ENCODE measurements at places on chromosomes 5 and 9.

DNA sequence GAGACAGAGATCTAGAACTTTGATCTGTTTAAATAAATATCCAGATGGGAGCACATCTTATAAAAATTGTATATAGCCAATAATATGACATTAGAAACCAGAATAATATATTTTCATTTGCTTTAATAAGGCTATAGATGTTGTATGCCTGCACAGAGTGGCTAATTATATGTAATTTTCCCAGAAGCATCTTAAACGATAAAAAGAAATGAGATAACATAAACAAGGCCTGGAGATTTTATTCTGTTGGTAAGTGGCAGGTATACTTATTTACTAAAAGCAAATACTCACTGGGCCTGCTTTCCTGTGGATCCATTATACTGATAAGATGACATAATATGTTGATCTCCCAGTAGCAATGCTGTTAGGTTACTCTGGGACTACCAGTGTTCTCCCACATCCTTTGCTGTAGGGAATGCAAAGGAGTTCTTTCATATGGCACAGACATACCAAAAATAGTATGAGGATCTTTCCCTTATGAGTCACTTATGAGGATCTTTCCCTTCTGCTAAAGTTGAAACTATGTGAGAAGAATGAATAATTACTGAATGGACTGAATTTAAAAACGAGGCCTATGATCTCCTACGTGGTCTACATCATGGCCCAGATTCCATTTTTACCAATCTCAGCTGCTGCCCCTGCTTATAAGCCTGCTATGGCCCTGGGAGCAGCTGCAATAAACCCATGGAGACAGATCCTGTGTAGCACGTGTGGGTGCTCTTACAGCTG lies 112.1 kb downstream of the NUDT12 start:
- DNase-seq, result no peak

GRCh38 chr5:138651058-138651766 lies 76.0 kb upstream of the HSPA9 start:
- no peak for DNase-seq

GRCh38 chr5:108822211-108822947 lies 74.7 kb downstream of the FER start:
- DNase-seq, result no peak

DNA sequence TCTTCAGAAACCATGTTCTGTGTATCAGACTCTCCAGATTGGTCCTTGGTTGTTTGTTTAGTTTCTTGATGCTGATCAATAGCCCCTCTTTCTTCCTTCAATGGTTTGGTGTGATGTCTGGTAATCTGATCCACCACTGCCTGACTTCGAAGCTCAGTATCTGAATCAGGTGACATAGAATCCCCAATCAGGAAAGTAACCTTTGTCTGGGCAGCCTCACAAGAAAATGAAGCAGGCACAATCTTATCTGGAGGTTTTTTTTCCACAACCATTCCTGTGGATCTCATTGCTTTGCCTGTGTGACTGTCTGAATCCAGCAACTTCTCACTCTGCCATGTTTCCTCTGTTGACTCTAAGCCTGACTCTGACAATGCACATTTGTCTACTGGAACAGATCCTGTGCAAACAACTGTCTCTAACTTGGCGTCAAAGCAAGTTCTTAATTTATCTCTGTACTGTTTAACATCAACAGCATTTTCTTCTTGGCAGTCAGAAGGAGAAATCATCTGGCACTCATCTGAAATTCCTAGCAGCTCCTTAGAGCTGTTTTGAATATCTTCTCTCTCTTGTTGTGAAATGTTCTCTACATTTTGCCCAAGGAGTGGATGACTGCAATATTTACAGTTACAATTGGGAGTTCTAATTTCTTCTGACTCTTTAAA lies 37.1 kb upstream of the RAPGEF6 start:
- DNase-seq, result no peak

GRCh38 chr5:52607227-52607824 lies 180.4 kb upstream of the ITGA1 start:
- no peak for DNase-seq

- no peak for DNase-seq
These were observed 217.2 kb upstream of the DAPK1 start for GRCh38 chr9:87280421-87280820.

DNA sequence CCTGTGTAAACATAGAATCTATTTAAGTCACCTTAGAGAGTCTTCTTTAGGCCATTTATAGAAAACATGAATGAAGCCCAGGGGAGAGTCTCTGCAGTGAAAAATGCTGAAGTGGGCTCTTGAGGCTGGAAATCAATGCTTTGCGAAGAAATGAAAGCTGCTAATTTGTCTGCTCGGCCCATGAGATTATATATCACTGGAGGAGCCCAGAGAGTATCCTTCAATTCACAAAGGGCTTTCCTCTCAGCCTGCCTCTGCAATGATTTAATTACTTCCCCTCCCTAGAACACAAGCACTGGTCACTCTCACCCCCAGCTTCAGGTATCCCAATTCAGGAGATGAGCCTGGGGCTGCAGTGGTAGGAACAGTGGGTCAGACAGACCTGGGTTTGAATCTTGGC lies 8.2 kb upstream of the DRD1 start:
- no peak for DNase-seq

GRCh38 chr5:159878988-159879471 lies 37.3 kb upstream of the ADRA1B start:
- no peak for DNase-seq

DNA sequence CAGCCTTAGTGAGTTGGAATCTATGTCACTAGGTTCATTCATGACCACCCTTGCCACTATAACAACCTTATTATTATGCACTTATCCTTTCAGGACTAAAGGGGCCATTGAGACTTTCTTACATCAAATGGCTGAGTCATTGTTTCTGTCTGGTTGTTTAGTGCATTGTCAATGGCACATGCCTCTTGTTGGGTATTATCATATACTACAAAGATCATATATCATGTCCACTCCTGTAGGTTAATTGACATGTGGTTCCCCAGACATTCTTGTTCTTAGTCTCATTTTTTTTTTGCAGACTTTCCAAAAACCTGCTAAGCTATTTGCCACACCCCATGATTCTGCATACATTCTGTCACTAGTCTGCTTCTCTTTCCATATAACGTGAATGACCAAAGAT lies 66.7 kb upstream of the PRDM9 start:
- no peak for DNase-seq

GRCh38 chr5:135207866-135208265 lies 173.8 kb upstream of the PITX1 start:
- DNase-seq, result no peak

GRCh38 chr5:121967187-121967586 lies 5.4 kb downstream of the SRFBP1 start:
- DNase-seq, result no peak

DNA sequence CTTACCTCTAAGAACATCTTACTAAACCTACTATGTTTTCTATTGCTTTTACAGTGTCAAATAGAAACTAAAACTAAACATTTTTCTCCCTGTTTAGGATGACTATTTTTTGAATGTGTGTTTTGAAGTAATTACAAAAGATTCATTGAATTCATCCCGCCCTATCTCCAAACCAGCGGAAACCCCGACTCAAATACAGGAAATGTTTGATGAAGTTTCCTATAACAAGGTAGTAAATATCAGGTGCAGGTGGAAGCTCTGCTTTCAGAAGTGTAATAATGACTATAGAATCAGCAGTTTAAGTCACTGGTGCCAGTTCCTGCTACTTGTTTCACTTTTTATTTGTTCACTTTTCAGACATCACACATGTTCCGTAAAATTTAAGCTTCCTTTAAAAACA lies 20.0 kb downstream of the ERAP2 start:
- peak; percentile 27 for DNase-seq

DNA sequence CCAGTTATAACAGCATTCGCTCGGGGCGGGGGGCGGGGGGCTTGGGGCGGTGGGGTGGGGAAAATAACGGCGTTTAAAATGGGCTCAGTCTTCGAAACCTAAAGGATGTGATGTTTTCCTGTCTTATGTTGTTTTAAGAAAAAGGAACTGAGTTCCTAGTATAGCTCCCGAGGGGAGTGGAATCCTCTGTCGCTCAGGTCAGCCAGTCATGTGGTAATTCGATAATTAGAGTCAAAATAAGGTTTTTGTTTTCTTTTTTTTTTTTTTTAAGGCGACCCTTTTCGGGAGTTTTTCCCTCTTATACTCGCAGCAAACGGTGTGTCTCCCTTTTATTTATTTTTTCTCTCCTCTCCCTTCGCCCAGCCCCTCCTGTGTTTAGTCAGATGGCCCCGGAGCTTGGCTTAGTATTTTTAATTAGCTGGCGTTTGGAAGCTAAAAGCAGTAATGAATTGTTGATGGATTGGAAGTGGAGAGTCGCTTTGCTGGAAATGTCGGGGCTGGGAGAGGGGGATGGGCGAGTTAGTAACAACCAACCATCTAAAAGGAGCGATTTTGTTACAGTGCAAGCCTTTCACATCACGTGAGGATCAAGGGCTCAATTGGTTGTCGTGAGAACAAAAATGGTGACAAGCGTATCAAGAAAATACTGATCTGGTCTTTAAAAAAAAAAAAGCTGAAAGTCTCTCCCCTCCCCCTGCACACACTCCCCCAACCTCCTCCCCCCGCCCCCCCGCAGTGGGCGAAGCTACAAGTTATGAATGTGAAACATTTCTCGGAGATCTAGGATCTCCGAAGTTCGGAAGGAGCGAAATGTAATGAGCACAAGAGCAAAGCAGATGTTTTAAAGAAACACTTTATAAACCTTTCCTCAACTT lies 714 bp upstream of the ZNF608 start:
- no peak for DNase-seq

GRCh38 chr5:10626473-10627013 lies 62.7 kb downstream of the ANKRD33B start:
- DNase-seq, result no peak

DNA sequence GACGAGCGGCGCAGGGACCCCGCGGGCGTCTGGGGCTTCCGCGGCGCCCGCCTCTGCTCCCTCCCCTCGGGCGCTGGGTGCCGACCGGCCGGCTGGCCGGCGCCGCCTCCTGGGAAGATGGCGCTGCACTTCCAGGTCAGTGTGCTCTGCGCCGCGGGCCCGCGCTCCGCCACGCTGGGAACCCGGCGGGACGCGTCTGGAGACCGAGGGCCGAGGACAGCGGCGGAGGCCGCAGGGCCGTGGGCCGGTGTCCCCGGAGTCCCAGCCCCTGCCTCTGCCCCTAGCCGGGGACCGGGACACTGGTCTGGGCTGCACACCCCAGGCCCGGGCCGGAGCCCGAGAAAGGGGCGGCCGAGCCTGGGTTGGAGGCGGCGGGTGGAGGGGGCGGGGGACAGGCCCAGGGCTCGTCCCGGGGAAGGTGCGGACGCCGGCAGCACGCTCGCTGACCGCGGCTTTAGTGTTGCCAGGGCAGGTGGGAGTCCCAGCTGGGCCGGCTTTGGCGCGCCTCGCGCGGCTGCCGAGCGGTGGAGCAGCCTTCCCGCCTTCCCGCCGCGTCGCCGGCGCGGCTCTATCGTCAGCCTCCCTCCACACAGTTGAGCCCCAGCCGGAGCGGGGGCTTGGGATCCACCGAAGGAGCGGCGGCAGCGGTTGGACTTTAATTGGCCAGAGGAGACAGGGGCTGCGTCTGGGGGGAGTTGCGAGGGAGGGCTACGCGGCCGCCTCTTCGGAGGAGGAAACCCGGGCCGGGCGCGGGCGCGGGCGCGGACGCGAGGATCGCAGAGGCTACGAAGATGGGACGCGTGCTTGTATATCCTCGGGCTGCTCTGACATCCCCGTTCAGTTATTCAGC lies at the start of gene RANBP17:
TSS of gene RANBP17 (plus strand) at position 102 of the 850 bp plus-strand sequence.
- no peak for DNase-seq

DNA sequence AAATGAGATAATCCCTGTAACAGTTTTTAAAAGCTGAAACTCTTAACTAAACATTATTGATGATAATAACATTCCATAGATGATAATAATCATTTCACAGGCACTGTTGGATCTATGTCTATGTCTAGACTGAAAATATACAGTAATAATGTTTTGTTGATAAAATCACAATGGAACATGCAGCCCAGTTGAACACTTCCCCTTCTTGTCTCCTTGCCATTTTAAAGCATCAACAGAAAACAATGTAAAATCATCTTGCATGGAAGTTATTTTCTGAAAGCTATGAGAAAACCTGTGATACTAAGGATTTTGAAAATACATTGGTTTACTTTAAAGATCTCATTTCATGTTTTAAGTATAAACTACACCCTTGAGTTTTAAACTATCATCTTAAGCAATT lies 1.9 kb downstream of the GAPT start:
- DNase-seq, result no peak

- DNase-seq, result no peak
These were observed 43.1 kb downstream of the TNFAIP8 start for GRCh38 chr5:119398727-119399466.

GRCh38 chr5:150107909-150108447 lies 21.6 kb upstream of the CSF1R start:
- DNase-seq, result no peak

DNA sequence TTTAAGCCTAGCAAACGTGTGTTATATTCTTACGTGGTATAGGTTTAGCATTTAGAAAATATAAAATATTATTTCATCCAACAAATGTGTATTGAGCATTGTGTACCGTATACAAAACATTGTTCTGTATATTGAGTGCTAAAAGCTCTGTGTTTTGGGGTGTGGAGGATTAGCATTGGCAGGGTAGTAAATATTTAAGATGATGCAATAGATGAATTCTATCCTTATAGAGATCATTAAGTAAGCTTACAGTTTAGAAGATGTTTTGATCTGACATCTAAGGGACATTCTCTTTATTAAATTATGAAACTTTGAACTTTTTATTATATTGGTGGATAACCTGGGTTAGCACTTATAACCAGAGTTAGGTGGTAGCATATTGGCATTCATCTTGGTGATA lies 48.5 kb upstream of the GLIPR2 start:
- DNase-seq, result no peak

- DNase-seq, result no peak
These were observed 34.3 kb downstream of the NTRK2 start for GRCh38 chr9:84703793-84704192.

GRCh38 chr9:113350937-113351336 lies 1.6 kb downstream of the BSPRY start:
- peak; percentile 59 for DNase-seq

GRCh38 chr9:93458712-93459111 lies 5.3 kb upstream of the FAM120AOS start:
- DNase-seq, result no peak

GRCh38 chr9:101848485-101848919 lies 110.1 kb upstream of the GRIN3A start:
- no peak for DNase-seq

DNA sequence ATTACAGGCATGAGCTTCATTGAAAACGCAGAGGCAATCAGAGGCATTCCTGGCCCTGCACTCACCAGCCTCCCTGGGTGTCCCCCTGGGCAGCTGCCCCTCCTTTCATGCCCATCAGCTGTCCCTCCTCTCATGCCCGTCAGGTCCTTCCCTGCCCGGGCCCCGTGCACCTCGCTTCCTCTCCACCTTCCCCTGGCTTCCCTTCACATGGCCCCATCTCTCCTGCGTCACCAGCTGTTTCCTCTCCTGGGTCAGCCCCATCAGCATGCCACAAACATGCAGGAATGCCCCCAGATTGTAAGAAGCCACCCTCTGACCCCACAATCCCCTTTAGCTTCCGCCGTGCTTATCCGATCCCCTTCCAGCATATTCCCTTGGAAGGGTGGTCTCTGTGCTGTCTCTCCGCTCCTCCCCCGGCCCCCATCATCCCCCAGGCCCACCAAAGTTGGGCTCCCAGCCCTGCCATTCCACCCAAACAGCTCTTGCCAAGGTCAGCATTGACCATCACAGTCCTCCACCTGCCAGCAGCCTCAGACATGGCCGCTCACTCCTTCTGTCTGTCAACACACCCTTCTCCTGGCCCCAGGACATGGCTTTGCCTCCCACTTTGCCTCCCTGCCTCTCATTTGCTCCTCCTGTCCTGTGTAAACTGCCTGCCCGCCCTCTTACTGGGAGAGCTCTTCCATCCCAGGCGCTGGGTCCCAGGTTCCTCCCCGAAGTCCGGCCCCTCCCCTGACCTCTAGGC lies 98.6 kb upstream of the IER5L start:
- DNase-seq, result no peak

GRCh38 chr9:121738411-121738810 lies 87.0 kb downstream of the DAB2IP start:
- DNase-seq, result no peak

Data from activated T-helper 1 cell treated with anti-CD3 and anti-CD28 coated beads, Interleukin-12 subunit alpha, Interleukin-12 subunit beta, Interleukin-2, Interleukin-4 antibody, amounts not matched to agents 30 ng/mL and 10 ng/mL and 1 ng/mL, durations not matched to agents 14 hours and 24 hours and 36 hours (primary cell).